ENCODE measurements at places on chromosomes 12 and 14.

GRCh38 chr14:96134508-96134907, 70.1 kb upstream of the BDKRB2 start:
- no peak for DNase-seq

GRCh38 chr12:132551641-132552031, 58.7 kb downstream of the LRCOL1 start:
- no peak for DNase-seq

GRCh38 chr14:101950100-101950499, 14.3 kb upstream of the DYNC1H1 start:
- no peak for DNase-seq

- DNase-seq: no peak
Measured at GRCh38 chr14:22416193-22416592, 172.8 kb downstream of the DAD1 start.

DNA sequence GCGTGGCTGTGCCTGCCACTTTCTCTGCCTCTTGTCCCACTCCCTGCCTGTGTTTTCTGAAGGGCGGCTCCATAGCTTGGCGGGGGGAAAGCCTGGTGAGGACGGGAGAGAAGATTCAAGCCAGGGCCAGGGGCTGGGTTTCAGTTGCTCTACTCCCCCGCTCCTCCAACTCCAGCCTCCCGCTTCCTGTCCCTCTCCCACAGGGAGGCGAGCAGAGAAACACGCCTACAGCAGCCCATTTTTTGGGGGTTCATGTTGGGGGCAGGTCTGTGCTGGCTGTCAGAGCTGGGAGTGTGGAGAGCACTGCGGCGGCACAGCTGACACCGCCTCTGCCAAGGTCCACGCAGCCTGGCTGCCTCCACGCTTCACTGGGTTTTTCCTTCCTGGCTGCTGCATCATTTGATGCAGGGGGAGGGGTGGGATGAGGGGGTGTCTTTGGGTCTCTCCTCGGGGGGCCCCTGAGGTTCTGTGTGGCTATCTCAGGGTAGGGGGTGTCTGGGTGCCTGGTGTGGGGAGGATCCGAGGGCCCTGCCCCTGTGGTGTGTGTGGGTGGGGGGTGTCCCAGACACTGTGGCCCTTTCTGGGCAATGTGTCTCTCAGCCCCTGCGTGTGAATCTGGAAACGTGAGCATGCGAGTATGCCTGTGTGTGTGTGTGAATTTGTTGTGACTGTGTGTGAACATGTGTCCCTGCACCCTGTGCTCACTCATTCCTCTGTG, 10.7 kb upstream of the KRT80 start:
- DNase-seq: peak; percentile 68

- DNase-seq: no peak
Measured at GRCh38 chr14:57060276-57060955, 208.3 kb downstream of the EXOC5 start.

GRCh38 chr14:52900731-52901130, 50.1 kb downstream of the FERMT2 start:
- DNase-seq: no peak

DNA sequence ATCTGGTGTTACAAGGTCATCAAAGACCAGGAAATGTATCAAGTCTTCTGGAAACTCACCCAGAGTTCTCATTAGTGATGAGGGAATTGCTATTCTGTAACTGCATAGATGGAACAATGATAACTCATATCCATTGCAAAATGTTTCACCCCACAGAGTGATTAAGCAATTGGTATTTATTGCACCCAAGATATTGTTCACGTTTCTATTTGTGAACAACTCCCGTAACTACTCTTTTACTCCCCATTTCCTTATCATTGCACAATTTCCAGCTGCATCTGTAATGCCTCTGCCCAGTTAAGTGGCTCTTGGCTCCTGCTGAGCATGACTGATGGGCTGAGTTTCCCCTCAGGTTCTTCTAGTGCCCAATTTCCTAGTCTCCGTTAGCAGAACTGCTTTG, 108.7 kb upstream of the PRICKLE1 start:
- peak; percentile 48 for DNase-seq

- peak; percentile 47 for DNase-seq
Measured at GRCh38 chr14:32986791-32987540, 48.3 kb downstream of the NPAS3 start.

DNA sequence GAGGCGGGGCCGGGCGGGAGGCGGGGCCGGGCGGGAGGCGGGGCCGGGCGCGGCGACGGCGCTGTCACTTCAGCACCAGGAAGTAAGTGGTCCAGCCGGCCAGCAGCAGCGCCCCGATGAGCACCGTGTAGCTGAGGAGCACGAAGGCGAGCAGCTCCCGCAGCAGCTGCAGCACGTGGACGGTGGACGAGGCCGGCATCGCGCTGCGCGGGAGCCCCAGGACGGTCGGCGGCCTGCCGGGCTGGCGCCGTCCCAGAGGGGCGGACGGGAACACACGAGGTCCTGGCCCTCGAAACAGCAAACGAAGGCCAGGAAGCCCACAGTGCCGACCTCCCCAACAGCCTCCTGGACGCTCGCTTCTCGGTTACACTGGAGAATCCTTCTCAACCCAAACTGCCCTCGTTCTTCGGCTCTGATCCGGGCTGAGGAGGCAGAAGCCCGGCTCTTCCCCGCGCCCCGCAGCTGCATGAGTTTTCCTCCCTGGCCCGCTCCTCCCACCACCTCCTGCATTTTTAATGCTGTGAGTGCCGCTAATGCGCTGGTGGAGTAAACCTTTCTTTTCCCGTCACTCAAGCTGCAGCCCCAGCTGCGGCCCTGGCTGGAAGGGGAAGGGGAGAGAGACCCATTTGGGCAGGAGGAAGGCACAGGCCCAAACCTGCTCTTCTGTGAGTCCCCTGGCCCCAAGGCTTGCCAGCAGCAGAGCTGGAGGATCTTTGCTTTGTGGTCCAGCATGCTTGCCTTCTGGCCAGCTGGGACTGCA, 694 bp upstream of the DIABLO start:
- no peak for DNase-seq

GRCh38 chr12:15001733-15002382, 29.0 kb downstream of the PDE6H start:
- peak; percentile 9 for DNase-seq

- no peak for DNase-seq
Measured at GRCh38 chr12:49967777-49968250, 4.9 kb upstream of the AQP6 start.

GRCh38 chr12:68453876-68454275, 121.7 kb upstream of the MDM1 start:
- peak; percentile 25 for DNase-seq

DNA sequence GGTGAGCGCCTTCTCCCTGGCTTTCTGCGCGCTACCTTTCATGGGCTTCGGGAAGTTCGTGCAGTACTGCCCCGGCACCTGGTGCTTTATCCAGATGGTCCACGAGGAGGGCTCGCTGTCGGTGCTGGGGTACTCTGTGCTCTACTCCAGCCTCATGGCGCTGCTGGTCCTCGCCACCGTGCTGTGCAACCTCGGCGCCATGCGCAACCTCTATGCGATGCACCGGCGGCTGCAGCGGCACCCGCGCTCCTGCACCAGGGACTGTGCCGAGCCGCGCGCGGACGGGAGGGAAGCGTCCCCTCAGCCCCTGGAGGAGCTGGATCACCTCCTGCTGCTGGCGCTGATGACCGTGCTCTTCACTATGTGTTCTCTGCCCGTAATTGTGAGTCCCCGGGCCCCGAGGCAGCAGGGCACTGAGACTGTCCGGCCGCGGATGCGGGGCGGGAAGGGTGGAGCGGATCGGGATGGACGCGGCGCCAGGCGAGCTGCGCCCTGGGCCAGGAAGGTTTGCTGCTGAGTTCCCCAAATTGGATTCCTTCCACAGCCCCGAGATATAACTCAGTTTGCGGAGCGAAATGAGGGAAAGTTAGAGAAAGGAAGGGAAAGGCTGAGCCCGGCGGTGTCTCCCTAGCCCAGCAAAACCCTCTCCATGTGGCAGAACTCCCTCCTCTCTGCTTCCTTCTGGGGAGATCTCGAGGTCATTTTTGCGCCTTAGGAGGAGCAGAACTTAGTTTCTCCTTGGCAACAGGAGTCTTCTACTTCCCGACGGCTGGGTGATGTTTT, 972 bp downstream of the PTGDR start:
- no peak for DNase-seq

GRCh38 chr14:103216857-103217256, 93.6 kb downstream of the TNFAIP2 start:
- no peak for DNase-seq

DNA sequence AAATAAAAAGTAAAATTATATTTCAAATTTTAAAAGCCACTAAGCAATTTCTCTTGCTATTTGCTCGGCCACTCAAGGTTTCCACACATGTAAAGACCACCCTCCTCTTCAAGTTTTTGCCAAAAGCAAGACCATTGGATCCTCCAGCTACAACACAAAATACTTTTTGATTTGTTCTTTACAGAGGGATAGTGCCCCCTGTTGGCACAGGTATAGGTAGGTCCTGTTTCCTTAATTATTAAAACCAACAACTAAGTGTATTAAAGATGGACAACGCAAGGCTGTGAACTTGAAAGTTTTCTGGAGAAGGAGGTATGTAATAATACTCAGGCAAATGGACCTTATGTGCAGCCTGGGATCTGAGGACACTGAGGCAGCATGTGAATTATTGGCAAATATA, 23.8 kb downstream of the ATP6V1D start:
- no peak for DNase-seq

DNA sequence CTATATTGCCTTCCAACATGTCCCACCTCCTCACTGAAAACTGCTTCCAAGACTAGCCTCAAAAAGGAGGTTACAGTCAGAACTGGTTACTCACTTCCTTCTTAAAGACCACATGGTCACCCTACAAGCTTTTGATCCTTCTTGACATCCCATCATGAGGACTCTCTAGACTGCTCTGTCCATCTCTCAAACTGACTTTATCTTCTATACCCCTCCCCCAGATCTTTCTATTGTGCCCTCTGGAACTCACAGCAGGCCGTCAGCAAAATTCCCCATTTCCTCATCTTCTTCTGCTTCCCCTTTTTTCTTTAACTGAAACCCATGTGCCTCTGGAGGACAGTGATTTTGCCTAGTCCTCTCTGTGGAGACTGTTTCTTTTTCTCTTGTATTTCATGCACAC, 18.1 kb upstream of the IGF1 start:
- no peak for DNase-seq

DNA sequence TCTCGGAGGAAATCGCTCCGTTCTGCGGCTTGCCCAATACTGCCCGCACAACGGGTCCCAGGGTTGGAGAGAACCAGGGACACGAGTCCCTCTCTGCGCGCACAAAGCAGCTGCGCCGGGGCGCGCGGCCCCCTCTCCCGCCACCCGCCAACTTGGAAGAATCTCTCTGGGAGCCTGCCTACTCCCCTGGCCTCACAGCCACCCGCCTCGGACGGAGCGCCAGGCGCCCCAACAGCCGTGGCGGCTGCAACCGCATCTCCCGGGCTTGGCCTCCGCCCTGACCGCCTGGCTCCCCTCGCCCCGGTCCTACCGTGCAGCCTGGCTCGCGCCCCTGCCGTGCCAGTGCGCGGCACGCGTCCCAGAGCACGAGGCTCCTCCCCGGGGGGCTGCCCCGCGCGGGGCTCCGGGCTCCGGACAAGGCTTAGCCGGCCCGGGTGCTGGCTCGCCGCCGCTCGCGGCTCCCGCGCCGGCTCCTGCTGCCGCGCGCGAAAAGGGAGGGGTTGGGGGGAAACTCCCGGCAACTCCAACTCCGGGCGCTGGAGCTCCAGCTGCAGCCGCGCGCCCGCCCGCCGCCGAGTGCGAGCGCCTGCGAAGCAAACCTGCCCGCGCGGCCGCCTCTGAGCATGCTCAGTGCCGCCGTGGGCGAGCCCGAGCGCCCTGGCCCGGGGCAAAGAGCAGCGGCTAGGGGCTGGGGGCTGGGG, at the start of gene STXBP6:
STXBP6 (minus strand) TSS at position 580 of the 701 bp plus-strand sequence. CDS start 75,329 bp downstream, outside the sequence.
- peak; percentile 73 for DNase-seq

DNA sequence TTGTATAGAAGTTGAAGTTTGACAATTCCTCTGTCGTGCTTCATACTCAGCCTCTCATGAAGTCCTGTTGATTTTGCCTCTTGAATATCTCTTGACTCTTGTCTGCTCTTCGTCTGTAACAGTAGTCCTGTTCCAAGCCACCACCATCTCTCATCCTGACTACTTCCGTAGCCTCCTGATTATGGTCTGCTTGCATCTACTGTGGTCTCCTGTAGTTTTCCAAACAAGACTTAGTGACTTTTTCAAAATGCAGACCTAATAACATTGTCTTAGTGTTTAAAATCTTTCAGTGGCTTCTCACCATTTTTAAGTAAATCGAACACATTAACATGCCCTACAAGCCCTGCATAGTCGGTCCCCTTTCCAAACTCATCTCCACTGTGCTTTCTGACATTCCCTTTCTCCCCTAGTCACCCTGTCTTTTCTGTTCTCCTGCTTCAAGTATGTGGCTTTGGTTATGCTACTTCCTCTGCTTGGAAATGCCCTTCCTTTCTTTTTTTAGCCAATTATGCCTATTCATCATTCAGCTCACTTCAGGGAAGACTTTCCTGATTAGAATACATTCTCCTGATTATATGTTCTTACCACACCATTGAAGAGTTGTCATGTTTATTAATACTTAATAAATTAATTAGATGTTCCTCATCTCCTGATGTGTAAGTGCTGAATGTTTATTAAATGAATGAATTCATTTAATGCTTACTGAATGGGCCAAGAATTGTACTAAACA, 2.0 kb downstream of the SCYL2 start:
- DNase-seq: peak; percentile 1

GRCh38 chr12:24952389-24952788, 3.5 kb upstream of the BCAT1 start:
- DNase-seq: no peak

DNA sequence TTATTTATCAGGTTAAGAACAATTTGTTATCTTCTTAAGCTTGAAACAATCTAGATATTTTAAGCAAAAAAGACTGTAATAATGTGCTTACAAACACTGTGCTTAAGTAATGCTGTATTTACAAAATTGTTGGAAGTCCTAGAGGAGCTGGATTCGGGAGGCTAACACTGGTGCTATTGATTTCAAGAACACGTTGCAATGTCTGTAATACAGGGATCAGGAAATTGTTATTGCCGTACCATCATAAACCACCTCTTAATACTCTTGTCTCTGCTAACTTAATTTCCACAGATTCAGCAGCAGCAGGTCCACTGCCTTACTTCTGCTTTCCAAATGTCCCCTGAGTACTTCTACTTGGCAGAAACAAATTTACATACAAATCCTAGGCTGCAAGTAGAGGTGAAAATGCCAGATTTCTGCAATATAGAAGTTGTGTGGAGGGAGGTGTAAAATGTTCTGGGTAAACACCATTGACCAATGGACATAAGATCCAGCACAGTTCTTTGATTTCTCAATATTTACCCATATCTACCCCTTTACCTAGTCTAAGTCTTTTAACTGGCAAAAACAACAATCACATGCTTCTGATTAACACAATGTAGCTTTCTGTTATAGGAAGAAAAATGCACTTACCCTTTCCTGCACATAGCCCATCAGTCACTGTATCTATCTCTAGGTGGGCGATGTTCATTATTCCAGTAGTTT, 663.4 kb downstream of the TMTC2 start:
- no peak for DNase-seq

DNA sequence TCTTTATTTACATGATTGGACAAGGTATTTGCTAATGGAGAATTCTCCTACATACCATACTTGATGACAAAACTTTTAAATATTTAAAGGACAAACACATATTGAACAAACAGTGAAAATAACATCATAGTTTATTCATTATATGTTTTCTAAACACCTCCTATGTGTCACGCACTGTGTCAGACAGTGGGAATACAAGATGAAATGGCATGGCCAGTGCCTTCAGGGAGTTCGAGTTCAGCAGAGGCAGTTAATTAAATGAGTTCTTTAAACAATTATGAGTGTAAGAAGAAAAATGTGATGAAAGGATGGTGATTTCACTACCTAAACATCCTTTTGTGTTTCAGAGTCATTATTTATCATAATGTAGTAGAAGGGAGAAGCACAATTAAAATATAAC, 159.8 kb downstream of the KCNH5 start:
- DNase-seq: no peak

GRCh38 chr12:119060847-119061796, 79.8 kb downstream of the SRRM4 start:
- peak; percentile 6 for DNase-seq

GRCh38 chr12:93180566-93180965, 197.2 kb upstream of the NUDT4 start:
- peak; percentile 9 for DNase-seq

All from fibroblast of skin of right quadriceps (primary cell).